ENCODE measurements at places on chromosomes 16 and 17.

DNA sequence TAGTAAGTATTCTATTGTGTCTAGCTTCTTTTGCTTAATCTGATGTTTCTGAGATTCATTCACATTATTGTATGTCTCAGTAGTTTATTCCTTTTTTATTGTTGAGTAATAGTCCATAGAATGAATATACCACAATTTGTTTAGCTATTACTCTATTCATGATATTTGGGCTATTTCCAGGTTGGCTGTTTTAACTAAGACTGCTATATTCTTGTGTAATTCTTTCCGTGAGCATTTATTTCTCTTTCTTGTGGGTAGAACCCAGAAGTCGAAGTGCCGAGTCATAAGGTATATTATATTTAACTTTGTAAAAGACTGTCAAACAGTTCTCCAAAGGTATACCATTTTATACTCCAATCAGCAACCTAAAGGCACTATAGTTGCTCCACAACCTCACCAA, 160.8 kb downstream of the ANKFN1 start:
- DNase-seq = no peak

DNA sequence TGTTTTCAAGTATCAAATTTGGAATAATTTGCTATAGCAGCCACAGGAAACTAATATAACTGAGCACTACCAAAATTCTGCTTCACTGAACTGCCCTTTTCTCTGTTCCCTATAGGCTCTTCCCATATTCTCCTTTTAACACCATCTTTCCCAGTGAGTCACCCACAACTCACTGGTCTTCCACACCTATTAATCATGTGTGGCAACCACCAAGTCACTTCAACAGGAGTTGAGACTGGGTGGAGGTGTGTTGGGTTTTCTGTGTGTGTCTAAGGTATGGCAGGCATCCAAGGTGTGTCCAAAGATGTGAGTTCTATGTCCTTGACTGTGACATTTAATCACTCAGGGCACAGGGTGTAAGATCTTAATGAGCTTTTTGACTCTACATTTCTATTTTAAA, 610.0 kb upstream of the CDH11 start:
- DNase-seq = no peak

DNA sequence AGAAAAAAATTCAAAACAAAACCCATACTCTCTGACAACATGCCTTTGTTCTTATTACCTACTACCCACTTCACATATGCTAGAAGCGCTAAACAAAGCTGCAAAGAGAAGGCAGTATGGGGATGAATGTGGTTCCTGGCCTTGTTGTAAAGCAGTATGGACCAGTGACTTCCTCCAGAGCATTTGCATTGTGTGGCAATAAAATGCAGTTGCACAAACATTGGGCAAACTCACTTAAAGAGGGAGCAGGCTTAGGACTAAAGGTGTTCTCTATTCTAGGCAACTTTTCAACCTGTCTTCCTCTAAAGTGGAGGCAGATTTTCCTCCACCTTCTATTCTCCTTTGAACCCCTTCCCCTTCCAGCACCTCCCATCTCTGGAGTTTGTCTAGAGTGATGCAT, 17.1 kb downstream of the TMIGD1 start:
- no peak for DNase-seq

DNA sequence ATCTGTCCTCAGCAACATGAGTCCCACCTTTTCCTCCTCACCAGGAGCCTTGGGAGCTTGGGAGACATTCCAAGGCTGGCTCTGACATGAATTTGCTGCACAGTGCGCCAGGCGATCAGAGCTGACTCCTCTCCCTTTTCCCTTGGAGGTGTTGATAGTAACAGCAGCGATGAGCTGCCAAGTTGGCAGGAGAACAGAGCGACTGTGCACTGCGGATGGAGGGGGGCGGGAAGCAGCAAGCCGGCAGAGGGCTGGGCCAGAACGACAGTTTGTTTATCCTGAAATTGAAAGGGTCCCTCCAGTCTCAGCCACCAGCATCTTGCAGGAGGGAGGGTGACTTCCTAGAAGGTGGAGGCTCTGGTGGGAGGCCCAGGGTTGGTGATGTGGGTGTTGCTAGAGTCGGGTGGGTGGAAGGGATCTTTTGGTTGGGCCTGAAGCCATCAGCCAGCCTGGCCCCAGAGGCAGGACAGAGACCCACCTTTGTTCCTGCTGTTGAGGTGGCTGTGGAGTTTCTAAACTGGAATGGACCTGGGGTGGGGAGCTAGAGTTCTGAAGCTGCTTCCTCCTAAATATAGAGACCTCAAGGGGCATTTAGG, 22.5 kb upstream of the DYNLL2 start:
- no peak for DNase-seq

GRCh38 chr16:2523801-2524231, 3.6 kb downstream of the AMDHD2 start:
- DNase-seq = no peak

- DNase-seq = no peak
These were observed 64.5 kb downstream of the NDE1 start for GRCh38 chr16:15714393-15715172.

DNA sequence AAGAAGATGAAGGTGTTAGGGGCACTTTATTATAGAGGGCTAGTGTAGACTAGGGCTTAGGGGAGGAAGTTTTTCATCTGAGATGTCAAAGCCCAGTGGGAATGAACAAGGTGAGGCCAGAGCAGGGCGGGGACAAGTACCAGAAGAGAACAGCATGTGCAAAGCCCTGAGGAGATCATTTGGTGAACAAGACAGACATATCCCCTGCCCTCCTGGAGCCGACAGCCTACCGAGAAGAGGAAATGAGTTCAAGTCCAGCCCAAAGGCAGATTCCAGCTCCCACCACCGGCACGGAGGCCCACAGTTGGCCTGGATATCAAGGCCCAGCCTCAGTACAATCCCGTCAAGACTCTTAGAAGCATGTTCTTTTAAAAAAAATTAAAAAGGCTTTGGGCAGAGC, 61.1 kb downstream of the C16orf78 start:
- no peak for DNase-seq

GRCh38 chr17:57004944-57005579, 27.1 kb downstream of the SCPEP1 start:
- no peak for DNase-seq

- DNase-seq = no peak
These were observed 55.1 kb upstream of the CCL2 start for GRCh38 chr17:34199932-34200534.

- no peak for DNase-seq
These were observed 274.7 kb downstream of the HS3ST4 start for GRCh38 chr16:25966172-25967097.

DNA sequence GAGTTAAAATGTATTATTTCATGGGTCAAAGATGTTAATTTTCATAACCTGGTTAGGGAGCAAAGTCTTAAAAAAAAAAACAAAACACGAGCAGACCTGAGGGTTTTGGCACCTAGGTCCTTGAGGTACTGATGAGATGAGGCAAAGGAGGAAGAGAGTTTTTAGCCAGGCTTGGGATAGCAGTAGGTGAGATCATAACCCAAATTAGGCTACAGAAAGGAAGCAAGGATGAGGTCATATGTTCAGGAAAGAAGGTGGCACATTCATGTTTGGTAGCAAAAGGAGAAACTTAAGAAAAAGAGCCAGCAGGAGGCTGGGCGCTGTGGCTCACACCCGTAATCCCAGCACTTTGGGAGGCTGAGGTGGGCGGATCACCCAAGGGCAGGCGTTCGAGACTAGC, 2.8 kb downstream of the ATXN1L start:
- DNase-seq = no peak

Data from BJ (cell line).